Mesenchymal stem cell (in vitro differentiated cells and primary cell): ENCODE measurements at places on chromosomes 11 and 22.
A peak's percentile ranks its signal among the peaks of the same experiment; 100 is the strongest.

DNA sequence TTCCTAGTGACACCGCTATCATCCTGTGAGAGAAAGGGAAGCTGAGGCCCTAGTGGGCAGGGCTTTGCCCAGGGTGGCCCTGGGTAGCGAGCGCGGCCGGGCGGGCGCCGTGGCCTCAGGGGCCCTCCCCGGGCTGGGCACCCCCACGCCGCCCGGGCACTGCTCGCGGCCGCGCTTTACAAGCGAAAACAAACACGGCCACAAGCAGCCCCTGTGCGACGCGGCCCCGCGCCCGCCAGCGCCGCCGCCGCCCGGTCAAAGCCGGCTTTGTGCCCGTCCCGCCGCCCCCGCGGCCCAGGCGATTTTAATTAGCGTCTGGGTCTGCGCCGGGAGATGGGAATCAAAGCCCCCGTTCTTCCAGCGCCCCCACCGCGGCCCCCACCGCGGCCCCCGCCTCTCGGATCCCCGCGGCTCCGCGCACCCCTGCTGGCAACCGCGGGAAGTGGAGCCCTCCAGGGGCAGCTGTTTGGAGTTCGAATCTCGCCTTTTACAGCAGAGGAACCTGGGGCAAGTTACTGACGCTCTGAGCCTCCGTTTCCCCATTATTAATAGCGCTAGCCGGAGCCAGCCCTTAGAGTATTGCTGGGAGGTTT is 47.9 kb downstream of the CHRDL2 start:
- H3K27me3 ChIP-seq = no peaks in the 10 kb centered on the region
- no peak overlapping the region for H3K27ac ChIP-seq
- H3K4me1 ChIP-seq = peaks cover 9% of the 10 kb centered on the region
- H3K4me3 ChIP-seq = peak overlapping the region; percentile 56

- H3K27me3 ChIP-seq = peaks cover 67% of the 10 kb centered on the region
- H3K36me3 ChIP-seq = no peaks in the 10 kb centered on the region
- no peak overlapping the region for H3K4me3 ChIP-seq
- no peak for DNase-seq
Measured at GRCh38 chr11:69286374-69287371, 7.3 kb upstream of the MYEOV start.

GRCh38 chr22:36377022-36377631 is 10.6 kb downstream of the MYH9 start:
- no peaks in the 10 kb centered on the region for H3K27me3 ChIP-seq
- DNase-seq = no peak
- peaks cover 47% of the 10 kb centered on the region for H3K36me3 ChIP-seq
- no peak overlapping the region for H3K4me3 ChIP-seq

DNA sequence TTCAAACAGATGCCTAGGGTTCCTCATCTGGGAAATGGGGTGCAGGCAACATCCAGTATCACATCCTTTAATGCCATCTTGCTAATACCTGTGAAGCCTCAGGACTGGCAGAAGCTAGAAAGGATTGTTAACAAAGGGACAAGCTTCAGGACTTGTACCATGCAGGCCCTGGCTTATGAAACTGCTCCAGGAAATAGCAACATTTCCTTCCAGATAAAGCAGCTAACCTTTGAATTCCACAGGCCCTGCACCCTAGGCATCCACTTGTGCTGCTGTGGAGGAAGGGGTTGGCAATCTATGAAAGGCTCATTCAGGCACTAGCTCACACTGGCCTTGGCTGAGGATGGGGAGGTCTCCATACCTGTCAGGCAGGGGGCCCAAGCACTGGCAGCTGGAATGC is 87.2 kb downstream of the BTBD10 start:
- no peak overlapping the region for H3K4me3 ChIP-seq
- peaks cover 99% of the 10 kb centered on the region for H3K36me3 ChIP-seq
- no peaks in the 10 kb centered on the region for H3K27me3 ChIP-seq

DNA sequence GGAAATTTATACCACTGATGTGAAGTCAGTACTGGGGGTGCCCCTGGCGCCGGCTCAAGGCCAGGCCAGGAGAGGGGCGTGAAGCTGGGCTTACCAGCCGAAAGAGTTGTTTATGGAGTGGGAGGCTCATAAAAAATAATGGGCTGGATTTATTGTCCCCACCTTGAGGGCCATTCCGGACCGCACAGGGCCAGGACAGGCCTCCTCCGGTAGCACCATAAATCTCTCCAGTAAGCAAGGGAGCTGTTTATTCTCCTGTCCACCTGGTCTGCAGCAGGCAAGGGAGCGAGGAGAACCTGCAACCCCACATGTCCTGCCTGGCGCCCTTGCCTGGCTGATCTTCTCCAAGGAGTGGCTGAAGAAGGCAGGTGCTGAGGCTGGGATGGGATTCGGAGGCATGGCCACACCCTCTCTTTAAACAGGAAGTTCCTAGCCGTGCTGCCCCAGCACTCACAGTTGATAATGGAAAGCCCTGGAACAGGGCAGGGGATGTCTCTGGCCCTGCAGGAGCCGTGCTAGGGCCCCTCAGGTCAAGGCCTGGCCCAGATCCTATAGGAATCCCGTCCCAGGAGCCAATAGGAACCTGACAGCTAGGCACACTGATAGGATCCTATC is 65.1 kb downstream of the SCUBE1 start:
- peaks cover 13% of the 10 kb centered on the region for H3K4me1 ChIP-seq
- no peak for DNase-seq
- H3K36me3 ChIP-seq = no peaks in the 10 kb centered on the region
- H3K27ac ChIP-seq = no peak overlapping the region

DNA sequence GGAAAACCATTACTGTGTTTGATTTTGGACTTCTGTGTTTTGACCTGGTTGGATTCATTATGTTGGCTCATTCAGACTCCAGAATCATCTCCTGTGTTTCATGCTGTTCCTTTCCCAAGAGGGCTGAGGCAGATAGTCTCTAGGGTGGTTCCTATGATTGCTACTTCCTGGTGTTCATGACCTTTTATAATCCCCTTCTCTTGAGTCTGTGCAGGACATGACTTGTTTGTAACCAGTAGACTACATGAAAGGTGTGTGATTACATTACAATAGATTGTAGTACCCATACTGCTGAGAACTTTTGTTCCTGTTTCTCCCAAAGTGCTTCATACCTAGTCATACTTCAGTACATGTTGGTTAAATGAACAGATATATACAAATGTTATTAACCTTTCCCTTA is 700.6 kb downstream of the METTL15 start:
- H3K27ac ChIP-seq = no peak overlapping the region
- no peaks in the 10 kb centered on the region for H3K36me3 ChIP-seq
- DNase-seq = no peak

DNA sequence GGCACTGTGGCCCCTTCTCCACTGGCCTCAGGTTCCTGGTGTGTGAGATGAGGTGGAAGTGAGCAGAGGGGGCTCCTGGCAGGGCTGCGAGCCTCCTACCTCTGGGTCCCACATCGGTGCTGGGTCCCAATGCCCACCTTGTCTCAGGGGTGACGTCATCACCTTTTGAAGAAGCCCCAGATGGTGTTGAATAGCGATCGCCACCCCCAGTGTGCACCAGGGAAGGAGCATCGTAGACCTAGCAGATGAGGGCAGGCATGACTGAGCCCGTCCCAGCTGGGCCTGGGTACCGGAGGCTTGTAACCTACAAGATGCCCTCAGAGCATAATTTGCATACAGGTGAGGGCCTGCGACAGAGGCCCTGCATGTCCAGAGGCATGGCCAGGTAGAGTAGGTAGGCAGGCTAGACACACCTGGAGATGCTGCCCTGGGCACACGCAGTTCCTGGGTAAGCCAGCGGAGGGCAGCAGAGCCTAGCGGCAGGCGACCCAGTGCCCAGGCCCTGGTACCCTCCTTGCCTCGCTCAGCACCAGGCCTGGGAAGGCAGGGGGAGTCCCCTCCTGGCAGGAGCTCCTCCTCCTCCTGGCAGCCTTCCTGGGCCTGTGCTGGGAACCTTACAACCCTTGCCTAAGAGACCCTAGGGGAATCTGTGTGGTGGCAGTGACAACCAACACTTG is 52.5 kb downstream of the TPCN2 start:
- peak; percentile 76 for DNase-seq
- H3K36me3 ChIP-seq = no peaks in the 10 kb centered on the region
- H3K27me3 ChIP-seq = peaks cover 53% of the 10 kb centered on the region
- no peaks in the 10 kb centered on the region for H3K4me1 ChIP-seq

GRCh38 chr11:121367001-121367843 is 74.7 kb downstream of the SC5D start:
- peaks cover 55% of the 10 kb centered on the region for H3K27me3 ChIP-seq
- no peaks in the 10 kb centered on the region for H3K36me3 ChIP-seq
- H3K4me3 ChIP-seq = no peak overlapping the region
- H3K4me1 ChIP-seq = no peaks in the 10 kb centered on the region
- DNase-seq = peak; percentile 57

DNA sequence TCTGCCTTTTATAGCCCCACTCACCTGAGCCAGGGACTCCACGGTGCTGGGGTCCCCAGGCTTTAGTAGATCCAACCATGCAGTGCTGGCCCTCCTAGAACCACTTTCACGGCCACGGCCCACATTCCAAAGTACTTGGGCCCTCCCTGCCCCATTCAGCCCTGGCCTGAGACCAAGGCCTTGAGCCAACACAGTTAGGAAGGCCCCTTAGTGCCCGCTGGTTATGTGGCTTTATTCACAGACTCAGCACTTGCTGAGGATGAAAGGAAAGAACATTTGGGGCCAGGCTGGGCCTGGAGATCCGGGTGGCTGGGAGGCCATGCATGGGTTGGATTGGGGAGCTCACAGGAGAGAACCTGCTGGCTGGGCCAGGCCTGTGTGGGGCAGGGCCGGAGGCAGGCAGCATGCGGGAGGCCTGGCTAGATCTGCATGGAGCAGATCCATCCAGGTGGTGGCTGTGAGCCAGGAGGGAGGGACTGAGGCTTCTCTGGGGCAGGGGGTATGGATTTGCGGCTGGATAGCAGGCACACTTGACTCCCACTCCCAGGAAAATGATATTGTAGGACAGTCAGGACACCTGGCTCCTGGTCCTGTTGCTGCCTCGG is 12.6 kb downstream of the CHRM1 start:
- no peak for DNase-seq
- H3K27me3 ChIP-seq = peaks cover 7% of the 10 kb centered on the region
- no peaks in the 10 kb centered on the region for H3K36me3 ChIP-seq
- no peak overlapping the region for H3K4me3 ChIP-seq

GRCh38 chr11:17596711-17597110 is 49.7 kb downstream of the OTOG start:
- peaks cover 76% of the 10 kb centered on the region for H3K27me3 ChIP-seq
- no peak overlapping the region for H3K27ac ChIP-seq
- no peak overlapping the region for H3K4me3 ChIP-seq
- no peaks in the 10 kb centered on the region for H3K4me1 ChIP-seq

- H3K36me3 ChIP-seq = no peaks in the 10 kb centered on the region
- no peak overlapping the region for H3K27ac ChIP-seq
- H3K27me3 ChIP-seq = no peaks in the 10 kb centered on the region
- no peak overlapping the region for H3K4me3 ChIP-seq
- no peaks in the 10 kb centered on the region for H3K4me1 ChIP-seq
Measured at GRCh38 chr11:7385532-7385931, 99.8 kb upstream of the OLFML1 start.

DNA sequence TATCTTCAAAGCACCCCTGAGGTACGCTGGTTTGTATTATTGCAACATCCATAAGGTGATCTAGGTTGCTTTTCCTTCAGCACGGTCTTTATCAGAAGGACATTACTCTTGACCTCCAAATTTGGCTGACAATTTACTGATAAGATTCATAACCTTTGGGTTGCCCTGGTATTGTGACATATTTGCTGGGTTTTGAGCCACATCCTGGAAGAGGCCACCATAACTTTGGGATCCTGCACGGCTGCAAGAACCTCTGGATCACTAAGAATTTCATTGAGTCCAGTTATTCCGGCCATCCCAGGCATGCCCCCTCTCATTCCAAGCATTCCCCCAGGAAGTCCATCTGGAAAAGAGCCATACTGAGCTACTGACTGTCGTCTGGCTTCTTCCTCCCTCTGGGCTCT is 6.5 kb upstream of the PLET1 start:
- H3K4me1 ChIP-seq = peaks cover 4% of the 10 kb centered on the region
- no peak for DNase-seq
- H3K27me3 ChIP-seq = no peaks in the 10 kb centered on the region
- no peak overlapping the region for H3K4me3 ChIP-seq

GRCh38 chr11:108324587-108324986 is 101.7 kb downstream of the ATM start:
- H3K36me3 ChIP-seq = peaks cover 16% of the 10 kb centered on the region
- no peaks in the 10 kb centered on the region for H3K4me1 ChIP-seq
- no peak for DNase-seq
- H3K27me3 ChIP-seq = no peaks in the 10 kb centered on the region
- H3K27ac ChIP-seq = no peak overlapping the region
- no peak overlapping the region for H3K4me3 ChIP-seq

GRCh38 chr11:31414338-31414737 is 44.7 kb downstream of the DNAJC24 start:
- H3K27ac ChIP-seq = no peak overlapping the region
- H3K36me3 ChIP-seq = no peaks in the 10 kb centered on the region
- H3K4me3 ChIP-seq = no peak overlapping the region
- no peak for DNase-seq
- H3K27me3 ChIP-seq = no peaks in the 10 kb centered on the region
- no peaks in the 10 kb centered on the region for H3K4me1 ChIP-seq

GRCh38 chr11:95299078-95299679 is 68.2 kb upstream of the SESN3 start:
- H3K4me1 ChIP-seq = no peaks in the 10 kb centered on the region
- H3K27ac ChIP-seq = no peak overlapping the region
- no peaks in the 10 kb centered on the region for H3K36me3 ChIP-seq
- peaks cover 18% of the 10 kb centered on the region for H3K27me3 ChIP-seq
- no peak overlapping the region for H3K4me3 ChIP-seq

DNA sequence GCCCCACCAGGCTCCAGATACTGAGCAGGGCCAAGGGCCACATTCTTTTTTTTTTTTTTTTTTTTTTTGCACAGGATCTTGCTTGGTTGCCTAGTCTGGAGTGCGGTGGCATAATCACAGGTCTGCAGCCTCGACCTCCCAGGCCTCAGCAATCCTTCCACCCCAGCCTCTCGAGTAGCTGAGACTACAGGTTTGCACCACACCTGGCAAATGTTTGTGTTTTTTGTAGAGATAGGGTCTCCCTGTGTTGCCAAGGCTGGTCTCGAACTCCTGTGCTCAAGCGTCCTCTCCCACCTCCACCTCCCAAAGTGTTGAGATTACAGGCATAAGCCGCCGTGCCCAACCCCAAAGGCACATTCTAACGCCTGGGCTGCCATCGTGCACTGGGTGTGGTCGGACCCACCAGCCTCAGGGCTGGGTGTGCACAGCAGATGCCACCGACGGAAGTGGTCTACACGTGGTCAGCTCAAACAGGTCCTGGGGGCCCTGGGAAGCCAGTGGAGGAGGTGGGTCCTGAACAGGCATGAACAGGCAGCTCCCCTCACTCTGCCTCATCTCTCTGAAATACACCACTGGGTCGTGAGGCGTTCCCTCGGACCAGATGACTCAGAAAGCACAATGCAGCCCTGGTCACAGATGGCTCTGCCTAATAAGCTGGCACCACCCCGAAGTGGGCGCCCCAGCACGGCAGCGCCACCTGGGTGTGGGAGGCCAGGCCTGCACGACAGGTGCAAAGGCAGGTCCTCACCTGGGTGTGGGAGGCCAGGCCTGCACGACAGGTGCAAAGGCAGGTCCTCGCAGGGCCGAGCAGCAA is 5.1 kb upstream of the B4GALNT4 start:
- no peak overlapping the region for H3K4me3 ChIP-seq
- H3K36me3 ChIP-seq = no peaks in the 10 kb centered on the region
- H3K27me3 ChIP-seq = peaks cover 61% of the 10 kb centered on the region

GRCh38 chr11:127050186-127050585 is 49.6 kb upstream of the KIRREL3 start:
- H3K4me1 ChIP-seq = no peaks in the 10 kb centered on the region
- no peak overlapping the region for H3K27ac ChIP-seq
- H3K4me3 ChIP-seq = no peak overlapping the region
- DNase-seq = no peak

- peaks cover 54% of the 10 kb centered on the region for H3K27me3 ChIP-seq
- peaks cover 14% of the 10 kb centered on the region for H3K4me1 ChIP-seq
- no peaks in the 10 kb centered on the region for H3K36me3 ChIP-seq
- DNase-seq = no peak
- no peak overlapping the region for H3K27ac ChIP-seq
Measured at GRCh38 chr11:115933564-115933963, 429.3 kb upstream of the CADM1 start.
